Peyer's patch (tissue), 4 donors: ENCODE measurements at places on chromosomes 3 and 15. TPM values are rescaled to one million over a fixed set of nuclear protein-coding genes. Genes with fewer than 3 reads are reported as not detected.

GRCh38 chr3:78026318-78026828 is 986.5 kb downstream of the ROBO2 start:
- no peaks in the 10 kb centered on the region for H3K27me3 ChIP-seq
- H3K36me3 ChIP-seq: no peaks in the 10 kb centered on the region
- no peak overlapping the region for H3K4me3 ChIP-seq

DNA sequence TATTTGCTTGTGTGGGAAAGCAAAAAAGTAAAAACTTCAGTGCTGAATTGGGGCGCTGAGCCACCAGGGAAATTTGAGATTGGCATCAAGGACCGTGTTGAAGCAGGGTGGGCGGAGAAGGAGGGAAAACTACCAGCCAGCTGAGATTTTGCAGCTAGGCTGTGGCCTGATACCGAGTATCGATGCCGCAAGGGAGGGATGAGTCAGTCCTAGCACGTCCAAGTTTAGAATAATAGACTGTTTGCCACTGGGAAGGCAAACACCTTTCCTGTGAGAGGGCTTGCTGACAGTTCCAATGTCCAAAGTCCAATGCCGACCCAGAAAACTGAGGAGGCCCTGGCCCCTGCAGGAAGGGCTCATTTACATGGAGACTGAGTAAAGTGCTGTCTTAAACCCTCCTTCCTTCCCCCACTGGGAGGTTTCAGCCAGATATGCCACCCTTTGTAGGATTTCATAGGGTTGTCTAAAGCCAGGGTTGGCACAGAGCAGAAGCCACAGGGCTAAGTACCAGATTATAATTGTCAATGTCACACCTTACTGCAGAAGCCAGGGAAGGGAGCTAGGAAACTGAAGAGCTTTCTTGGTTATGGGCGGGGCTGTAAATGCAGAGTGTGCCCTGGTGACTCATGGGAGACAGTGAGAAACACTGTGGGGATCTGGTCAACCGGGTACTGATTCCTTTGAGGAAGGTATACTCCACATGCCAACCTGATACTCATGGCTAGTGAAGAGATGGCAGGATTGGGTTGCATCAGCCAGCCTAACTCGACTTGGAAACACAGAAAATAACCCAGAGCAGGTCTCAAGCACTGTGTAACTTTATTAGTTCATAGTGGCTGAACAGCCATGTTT is 28.4 kb upstream of the PIK3CB start:
- peak overlapping the region; percentile 90 for H3K27ac ChIP-seq
- no peaks in the 10 kb centered on the region for H3K27me3 ChIP-seq
- no peaks in the 10 kb centered on the region for H3K36me3 ChIP-seq
- peaks cover 27% of the 10 kb centered on the region for H3K4me1 ChIP-seq
- peak overlapping the region; percentile 20 for H3K4me3 ChIP-seq
- DNase-seq: peak; percentile 76

DNA sequence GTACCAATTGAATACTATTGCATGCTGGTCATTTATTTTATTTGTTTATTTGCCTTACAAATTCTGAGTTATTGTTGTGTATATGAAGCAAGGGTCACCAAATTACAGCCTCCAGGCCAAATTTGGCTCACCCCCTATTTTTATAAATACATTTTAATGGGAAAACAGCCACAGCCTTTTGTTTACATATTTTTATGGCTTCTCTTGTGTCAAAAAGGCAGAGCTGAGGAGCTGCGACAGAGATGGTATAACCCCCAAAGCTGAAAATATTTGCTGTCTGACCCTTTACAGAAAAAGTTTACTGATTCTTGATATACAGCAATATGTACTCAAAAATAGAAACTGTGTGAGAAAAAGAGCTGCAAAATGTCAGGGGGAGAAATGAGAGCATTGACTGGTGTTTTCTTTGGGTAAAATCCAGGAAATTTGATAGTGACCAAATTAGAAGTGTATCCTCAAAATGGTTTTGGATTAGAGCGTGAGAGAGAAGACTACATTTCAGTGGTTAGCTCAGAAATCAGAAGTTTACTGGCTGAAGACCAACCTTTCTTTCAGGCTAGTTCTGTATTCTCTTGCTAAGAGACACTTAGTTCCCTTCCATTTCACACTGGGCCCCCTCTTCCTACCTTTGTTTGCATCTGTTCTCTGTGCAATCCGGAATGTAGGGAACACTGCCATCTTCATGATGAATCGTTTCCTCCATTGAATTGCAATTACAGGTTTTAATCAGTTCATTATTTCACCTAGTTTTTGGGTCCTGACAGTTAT is 757.8 kb downstream of the AGBL1 start:
- H3K4me3 ChIP-seq: no peak overlapping the region
- peaks cover 5% of the 10 kb centered on the region for H3K4me1 ChIP-seq
- no peaks in the 10 kb centered on the region for H3K36me3 ChIP-seq

- no peaks in the 10 kb centered on the region for H3K27me3 ChIP-seq
- H3K27ac ChIP-seq: no peak overlapping the region
- no peaks in the 10 kb centered on the region for H3K4me1 ChIP-seq
- no peak for DNase-seq
Measured at GRCh38 chr3:52856666-52857065, 21.8 kb upstream of the MUSTN1 start.

- no peaks in the 10 kb centered on the region for H3K27me3 ChIP-seq
- H3K27ac ChIP-seq: no peak overlapping the region
- H3K36me3 ChIP-seq: no peaks in the 10 kb centered on the region
- peak; percentile 29 for DNase-seq
Measured at GRCh38 chr15:70030851-70031250, 66.9 kb downstream of the TLE3 start.

GRCh38 chr15:63968122-63968524 is 78.2 kb downstream of the DAPK2 start:
- no peaks in the 10 kb centered on the region for H3K27me3 ChIP-seq
- peaks cover 7% of the 10 kb centered on the region for H3K4me1 ChIP-seq
- H3K36me3 ChIP-seq: no peaks in the 10 kb centered on the region
- DNase-seq: no peak
- peak overlapping the region; percentile 91 for H3K27ac ChIP-seq

DNA sequence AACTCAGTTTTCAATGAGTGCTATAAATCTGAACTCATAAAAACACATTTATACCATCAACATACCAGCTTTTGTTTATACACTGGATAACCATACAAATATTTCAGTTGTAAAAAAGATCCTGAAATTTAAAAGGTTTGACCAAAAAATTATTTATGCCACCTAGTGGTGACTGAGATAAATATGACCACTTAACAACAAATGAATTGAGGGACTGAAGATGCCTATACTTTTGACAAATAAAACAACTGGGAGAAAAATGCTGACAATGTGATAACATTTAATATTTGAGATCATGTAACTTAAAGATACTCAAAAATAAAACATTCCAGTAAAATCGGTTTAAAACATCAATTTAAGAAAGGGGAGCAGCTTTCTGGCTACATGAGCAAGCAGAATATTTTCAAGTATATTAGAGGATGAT is 30.4 kb downstream of the ATG3 start:
- no peak overlapping the region for H3K27ac ChIP-seq
- H3K4me1 ChIP-seq: no peaks in the 10 kb centered on the region

GRCh38 chr3:132854856-132855535 is 132.8 kb upstream of the NPHP3 start:
- no peak overlapping the region for H3K27ac ChIP-seq
- no peaks in the 10 kb centered on the region for H3K4me1 ChIP-seq
- H3K27me3 ChIP-seq: no peaks in the 10 kb centered on the region
- H3K4me3 ChIP-seq: no peak overlapping the region

- no peak overlapping the region for H3K27ac ChIP-seq
- H3K36me3 ChIP-seq: no peaks in the 10 kb centered on the region
- H3K27me3 ChIP-seq: no peaks in the 10 kb centered on the region
- no peaks in the 10 kb centered on the region for H3K4me1 ChIP-seq
- no peak overlapping the region for H3K4me3 ChIP-seq
Measured at GRCh38 chr15:55235546-55236036, 38.9 kb upstream of the RSL24D1 start.

DNA sequence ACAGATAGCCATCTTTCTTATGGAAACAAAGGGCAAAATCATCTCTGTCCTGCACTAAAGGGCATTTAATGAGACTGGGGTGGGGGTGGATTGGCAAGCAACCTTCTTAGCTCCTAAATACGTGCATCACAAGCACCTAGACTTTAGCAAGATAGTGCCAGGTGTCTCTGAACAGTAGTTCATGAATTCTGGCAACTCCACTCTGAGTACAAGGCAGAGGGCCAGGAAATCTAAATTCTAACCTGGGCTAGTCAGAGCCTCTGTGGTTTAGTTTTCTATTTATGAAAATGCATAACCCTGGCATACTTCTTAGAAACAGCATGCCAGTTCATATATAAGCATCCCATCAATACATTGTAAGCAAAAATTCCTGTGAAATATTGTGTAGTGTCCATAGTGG is 788.5 kb downstream of the MCTP2 start:
- H3K4me1 ChIP-seq: no peaks in the 10 kb centered on the region
- no peak overlapping the region for H3K27ac ChIP-seq
- no peak for DNase-seq

GRCh38 chr15:68487087-68487843 is 55.3 kb upstream of the ITGA11 start:
- no peaks in the 10 kb centered on the region for H3K36me3 ChIP-seq
- no peaks in the 10 kb centered on the region for H3K27me3 ChIP-seq
- H3K27ac ChIP-seq: peak overlapping the region; percentile 22

- no peak for DNase-seq
- H3K36me3 ChIP-seq: no peaks in the 10 kb centered on the region
- no peaks in the 10 kb centered on the region for H3K4me1 ChIP-seq
- H3K27ac ChIP-seq: no peak overlapping the region
Measured at GRCh38 chr3:13252207-13252606, 167.9 kb downstream of the NUP210 start.

GRCh38 chr15:56980473-56980872 is 62.0 kb downstream of the TCF12 start:
- no peak overlapping the region for H3K27ac ChIP-seq
- no peak overlapping the region for H3K4me3 ChIP-seq
- no peaks in the 10 kb centered on the region for H3K4me1 ChIP-seq

- H3K4me3 ChIP-seq: no peak overlapping the region
- no peaks in the 10 kb centered on the region for H3K4me1 ChIP-seq
- DNase-seq: no peak
- H3K36me3 ChIP-seq: no peaks in the 10 kb centered on the region
- H3K27ac ChIP-seq: no peak overlapping the region
- no peaks in the 10 kb centered on the region for H3K27me3 ChIP-seq
Measured at GRCh38 chr3:193451902-193452301, 73.3 kb upstream of the ATP13A5 start.

DNA sequence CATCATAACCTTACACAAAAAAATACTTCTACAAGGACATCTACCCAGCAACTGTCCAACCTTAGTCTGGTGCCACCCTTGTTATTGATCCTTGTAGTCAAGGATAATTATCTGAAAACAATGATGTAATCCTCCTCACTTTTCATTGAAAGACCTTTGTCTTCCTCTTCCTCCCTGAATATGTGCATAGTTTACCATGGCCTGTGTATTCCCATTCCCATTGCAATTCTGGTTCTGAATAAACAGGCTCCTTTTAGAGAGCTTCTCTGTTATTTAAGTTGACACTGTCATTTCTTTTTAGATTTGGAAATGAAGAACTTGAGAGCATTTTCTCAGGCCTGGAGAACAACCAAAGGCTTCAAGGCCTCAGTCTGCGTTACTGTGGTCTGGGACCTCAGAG is 53.3 kb upstream of the RNF7 start:
- H3K4me3 ChIP-seq: no peak overlapping the region
- H3K36me3 ChIP-seq: no peaks in the 10 kb centered on the region
- H3K27ac ChIP-seq: no peak overlapping the region
- no peaks in the 10 kb centered on the region for H3K27me3 ChIP-seq
- no peak for DNase-seq
- no peaks in the 10 kb centered on the region for H3K4me1 ChIP-seq

- peak overlapping the region; percentile 59 for H3K4me3 ChIP-seq
- H3K4me1 ChIP-seq: no peaks in the 10 kb centered on the region
- H3K27me3 ChIP-seq: no peaks in the 10 kb centered on the region
- no peaks in the 10 kb centered on the region for H3K36me3 ChIP-seq
Measured at GRCh38 chr15:24955531-24955921, 739 bp downstream of the SNRPN start.

GRCh38 chr3:122233101-122233952 is 49.9 kb downstream of the CASR start:
- no peaks in the 10 kb centered on the region for H3K4me1 ChIP-seq
- no peaks in the 10 kb centered on the region for H3K36me3 ChIP-seq
- peak; percentile 61 for DNase-seq

GRCh38 chr15:65948383-65948782 is 79.1 kb downstream of the RAB11A start:
- no peaks in the 10 kb centered on the region for H3K36me3 ChIP-seq
- H3K4me3 ChIP-seq: no peak overlapping the region
- H3K27me3 ChIP-seq: no peaks in the 10 kb centered on the region
- no peaks in the 10 kb centered on the region for H3K4me1 ChIP-seq

DPPA2 gene
- total RNA-seq: not detected

MORF4L1 gene
- total RNA-seq: 140 TPM

SLC35G2 gene
- total RNA-seq: 1.9 TPM

ANKRD34C gene
- total RNA-seq: not detected

CLDN16 gene
- not detected for total RNA-seq

CIDEC gene
- total RNA-seq: 510 TPM

ANKRD63 gene
- total RNA-seq: not detected

UBAP1L gene
- total RNA-seq: 3.0 TPM

GOLGA8J gene
- not detected for total RNA-seq

FEZF2 gene
- not detected for total RNA-seq
